ENCODE measurements at places on chromosomes 12 and 14.
A peak's percentile ranks its signal among the peaks of the same experiment; 100 is the strongest.

- DNase-seq: no peak
Measured at GRCh38 chr12:95191060-95191696, 26.1 kb downstream of the FGD6 start.

- DNase-seq: no peak
Measured at GRCh38 chr12:92641291-92641690, 61.5 kb upstream of the PLEKHG7 start.

- DNase-seq: no peak
Measured at GRCh38 chr12:109069307-109070271, 17.2 kb downstream of the USP30 start.

- peak; percentile 81 for DNase-seq
Measured at GRCh38 chr12:49623142-49623904, at the start of gene PRPF40B. Gene PRPF40B, plus strand, starts transcription at chr12:49623561. Its CDS starts 30 bp downstream, at chr12:49623591.

DNA sequence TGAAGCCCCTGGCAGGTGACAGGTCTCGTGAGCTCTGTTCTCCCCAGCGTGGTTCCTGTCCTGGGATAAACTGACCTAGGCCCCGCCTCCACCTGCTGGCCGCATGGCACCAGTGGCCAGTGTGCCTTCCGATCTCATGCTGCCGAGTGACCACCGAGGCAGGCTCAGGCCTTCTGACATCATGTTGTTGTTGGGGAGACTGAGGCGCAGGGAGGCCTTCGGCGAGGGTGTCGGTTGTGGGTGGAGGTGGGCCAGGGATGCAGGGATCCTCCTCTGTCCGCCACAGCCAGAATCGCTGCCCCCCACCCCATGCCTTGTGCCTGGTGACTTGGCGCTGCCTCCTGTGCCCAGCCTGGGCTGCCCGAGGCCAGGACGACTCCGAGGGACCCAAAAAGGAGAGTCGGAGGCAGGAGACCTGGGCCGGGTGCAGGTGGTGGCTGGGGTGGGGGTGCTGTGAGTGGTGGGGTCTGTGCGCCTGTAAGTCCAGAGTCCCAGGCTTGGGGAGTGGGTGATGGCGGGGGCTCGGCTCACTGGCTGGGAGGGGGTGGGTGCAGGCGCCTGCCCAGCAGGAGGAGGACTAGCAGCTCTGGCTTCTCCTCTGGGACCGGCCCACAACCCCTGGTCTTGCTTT is 24.3 kb downstream of the ASPG start:
- DNase-seq: no peak

DNA sequence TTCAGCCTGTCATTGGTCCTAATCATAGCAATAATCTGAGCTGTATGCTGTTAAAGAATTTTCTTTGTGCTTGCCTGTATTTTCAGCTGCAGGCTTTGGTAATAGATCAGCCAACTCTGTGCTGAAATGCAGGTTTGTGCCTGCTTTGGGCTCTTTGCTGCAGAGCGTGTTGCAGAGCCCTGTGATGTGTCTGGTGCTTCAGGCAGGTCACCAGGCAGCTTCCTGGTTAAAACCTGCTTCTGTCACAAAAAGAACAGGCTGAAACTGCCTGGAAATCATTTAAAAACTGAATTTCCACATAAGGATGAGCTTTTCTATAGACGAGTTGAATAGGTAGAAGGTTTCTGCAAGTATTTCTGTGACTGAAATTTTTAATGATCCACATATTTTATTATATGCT is 3.1 kb downstream of the DIP2B start:
- no peak for DNase-seq

DNA sequence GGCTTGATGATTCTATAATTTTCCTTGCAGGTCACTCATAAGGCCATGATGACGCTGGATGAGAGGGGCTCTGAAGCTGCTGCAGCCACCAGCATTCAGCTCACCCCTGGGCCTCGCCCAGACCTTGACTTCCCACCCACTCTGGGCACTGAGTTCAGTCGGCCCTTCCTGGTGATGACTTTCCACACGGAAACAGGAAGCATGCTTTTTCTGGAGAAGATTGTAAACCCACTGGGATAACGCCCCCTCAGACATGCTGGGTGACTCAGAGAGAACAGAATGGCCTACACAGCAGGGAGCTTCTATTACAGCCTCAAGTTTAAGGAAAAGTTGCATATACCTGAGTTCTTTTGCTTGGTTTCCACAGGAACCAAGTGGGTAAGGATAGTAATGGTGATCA is 34.3 kb downstream of the SERPINA3 start:
- DNase-seq: no peak

DNA sequence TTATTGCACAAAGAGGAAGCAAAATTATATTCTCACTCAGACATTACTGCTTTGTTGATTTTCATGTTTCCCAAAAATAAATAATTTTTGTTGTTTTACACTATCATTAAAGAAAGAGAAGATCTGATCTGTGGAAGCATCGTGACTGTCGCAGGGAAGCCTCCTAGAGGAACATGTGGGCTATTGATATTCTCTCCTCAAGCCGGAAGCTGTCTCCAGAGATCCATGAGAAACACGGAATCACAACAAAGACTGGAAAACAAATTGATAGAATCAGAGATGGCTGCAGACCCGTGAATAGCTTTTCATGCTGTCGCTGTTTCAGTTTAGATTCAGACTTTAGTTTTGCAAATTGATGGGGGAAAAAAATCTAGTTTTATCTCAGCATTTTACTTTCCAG is 235.2 kb upstream of the TMPO start:
- no peak for DNase-seq

DNA sequence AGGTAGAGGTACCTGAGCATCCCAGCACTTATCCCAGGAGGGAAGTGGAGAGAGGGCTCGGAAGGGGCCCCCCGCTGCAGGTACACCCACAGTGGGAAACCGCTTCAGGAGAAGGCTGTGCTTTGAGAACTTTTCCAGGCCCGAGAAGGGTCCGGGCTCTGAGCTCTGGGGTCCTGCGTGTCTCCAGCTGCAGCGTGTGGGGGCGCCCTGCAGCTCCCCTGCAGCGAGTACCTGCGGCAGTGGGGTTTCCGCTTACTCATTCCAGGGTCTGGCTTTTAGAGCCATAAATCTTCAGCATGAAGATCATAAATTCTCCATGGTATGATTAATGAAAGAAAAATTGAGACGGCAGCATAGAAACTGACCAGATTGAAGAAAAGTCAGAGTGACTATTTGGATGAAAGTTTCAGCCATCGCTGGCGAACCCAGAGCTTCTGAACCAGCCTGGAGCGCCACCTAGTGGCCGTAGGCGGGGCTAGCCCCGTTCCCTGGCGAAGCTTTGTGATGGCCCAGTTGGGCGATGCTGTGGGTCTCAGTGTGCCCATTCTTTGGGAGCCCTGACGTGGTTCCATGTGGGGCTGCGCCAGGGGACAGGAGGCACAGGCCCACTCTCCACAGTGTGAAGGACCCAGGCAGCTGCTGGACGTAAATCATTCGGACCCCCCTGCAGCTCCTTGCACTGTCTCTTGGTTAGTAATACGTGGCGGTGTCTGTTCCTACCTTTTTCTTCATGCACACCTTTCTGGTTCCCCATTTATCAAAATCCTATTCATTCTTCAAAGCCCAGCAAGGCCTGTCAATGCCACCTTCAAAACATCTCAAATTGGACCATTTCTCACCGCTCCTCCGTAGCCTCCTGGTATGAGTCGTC is 198.2 kb downstream of the TSPAN9 start:
- DNase-seq: peak; percentile 50

GRCh38 chr12:48191096-48191495 is 7.7 kb downstream of the CCDC184 start:
- DNase-seq: no peak

DNA sequence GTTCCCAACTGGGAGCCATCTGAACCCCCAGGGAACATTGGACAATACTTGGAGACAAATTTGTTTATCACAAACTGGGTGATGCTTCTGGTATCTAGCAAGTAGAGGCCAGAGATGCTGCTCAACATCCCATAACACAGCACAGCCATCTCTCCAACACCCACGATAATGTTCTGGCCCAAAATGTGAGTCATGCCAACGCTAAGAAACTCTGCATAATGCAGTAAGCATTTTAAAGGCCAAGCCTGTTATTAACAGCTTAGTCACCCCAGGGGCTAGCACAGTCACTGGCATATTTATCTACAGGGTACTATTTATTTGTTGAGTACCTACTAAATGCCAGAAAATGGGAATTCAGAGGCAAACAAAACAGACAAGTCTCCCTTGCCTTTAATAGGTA is 873.1 kb upstream of the TMEM132C start:
- DNase-seq: no peak

DNA sequence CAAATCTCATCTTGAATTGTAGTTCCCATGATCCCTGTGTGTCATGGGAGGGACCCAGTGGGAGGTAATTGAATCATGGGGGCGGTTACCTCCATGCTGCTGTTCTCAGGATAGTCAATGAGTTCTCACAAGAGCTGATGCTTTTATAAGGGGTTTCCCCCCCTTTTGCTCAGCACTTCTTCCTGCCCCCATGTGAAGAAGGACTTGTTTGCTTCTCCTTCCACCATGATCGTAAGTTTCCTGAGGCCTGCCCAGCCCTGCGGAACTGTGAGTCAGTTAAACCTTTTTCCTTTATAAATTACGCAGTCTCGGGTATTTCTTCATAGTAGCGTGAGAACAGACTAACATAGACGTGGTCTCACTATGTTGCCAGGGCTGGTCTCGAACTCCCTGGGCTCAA is 56.1 kb upstream of the EIF5 start:
- no peak for DNase-seq

DNA sequence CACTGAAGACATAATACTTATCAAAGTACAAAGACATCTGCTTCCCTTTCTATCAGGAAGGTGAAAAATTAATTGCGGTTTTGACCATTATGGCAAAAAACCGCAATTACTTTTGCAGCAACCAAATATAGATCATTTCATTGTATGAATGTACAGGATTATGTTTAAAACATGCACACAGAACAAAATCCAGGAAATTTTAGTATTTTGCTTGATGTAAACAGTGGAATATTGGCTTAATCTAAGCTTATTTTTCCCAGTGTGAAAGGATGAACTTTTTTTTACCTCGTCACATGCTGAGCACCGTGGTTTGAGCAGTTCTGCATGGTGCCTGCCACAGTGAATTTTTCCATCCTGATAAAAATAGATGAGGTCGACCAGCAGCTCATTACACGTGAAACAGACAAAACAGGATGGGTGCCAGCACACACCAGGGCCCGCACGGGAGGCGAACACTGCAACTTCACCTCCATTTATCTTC is 121.2 kb downstream of the PRICKLE1 start:
- DNase-seq: no peak

DNA sequence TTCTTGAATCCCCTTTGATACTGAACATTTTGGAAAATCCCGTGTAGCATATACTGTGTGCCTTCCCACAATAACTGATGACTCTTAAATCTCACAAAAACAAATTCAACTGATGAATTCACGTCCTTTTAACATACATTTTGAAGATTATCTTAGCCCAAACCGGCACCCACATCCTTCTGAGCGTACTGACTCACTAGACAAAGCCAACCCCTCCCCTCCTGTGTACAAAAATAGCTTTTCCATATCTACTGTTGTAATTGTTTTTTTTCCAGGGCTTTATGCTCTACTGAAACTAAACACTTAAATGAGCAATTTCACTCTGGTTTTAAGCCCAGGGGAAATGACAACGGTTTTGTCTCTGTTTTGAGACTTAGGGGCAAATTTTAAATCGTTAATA is 109.4 kb upstream of the ATF7IP start:
- DNase-seq: peak; percentile 18

- peak; percentile 35 for DNase-seq
Measured at GRCh38 chr12:124389138-124389724, 94.3 kb downstream of the RFLNA start.

GRCh38 chr12:131443019-131444000 is 267.6 kb upstream of the SFSWAP start:
- no peak for DNase-seq

- DNase-seq: no peak
Measured at GRCh38 chr12:76346798-76347420, 1.3 kb downstream of the BBS10 start.

DNA sequence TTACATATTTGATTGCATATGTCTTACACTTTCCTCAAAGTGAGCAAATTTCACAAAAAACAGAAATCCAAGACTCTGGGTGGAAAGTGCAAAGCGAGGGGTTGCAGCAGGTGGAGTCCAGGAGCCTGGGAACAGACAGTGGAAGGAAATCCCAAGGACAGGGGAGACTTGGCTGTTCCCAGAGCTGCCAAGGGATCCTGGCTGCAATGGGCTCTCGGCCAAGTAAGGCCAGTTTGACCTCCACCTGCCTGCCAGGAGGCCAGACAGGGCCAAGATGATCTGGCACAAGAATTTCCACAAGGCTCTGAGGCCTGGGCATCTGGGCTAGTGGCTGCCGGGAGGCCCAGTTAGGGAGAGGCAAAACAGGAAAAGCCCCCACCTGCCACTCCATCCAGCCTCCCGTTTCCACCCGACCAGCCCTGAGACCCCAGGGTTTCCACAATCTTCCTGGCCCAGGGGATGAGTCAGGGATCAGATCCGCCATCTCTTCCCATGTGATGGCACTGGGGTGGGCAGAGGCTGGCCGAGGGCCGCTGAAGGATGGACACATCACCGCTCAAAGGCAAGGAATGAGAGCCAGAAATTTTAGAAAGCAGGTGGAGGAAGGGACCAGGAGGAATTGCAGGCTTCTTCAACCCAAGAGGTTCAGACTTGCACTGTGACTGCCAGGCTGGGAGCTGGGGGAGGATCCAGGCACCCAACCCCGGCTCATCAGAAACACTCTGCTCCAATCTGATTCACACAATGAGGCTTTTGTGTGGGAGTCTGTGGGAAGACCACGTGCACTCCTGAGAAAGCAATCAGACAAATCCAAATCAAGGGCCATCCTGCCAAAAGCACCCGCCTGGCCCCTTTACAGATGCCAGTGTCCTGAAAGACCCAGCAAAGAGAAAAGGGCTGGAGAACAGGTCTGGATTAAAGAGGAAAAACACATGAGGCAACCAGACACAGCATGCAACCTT is 16.3 kb downstream of the SCARB1 start:
- DNase-seq: no peak
